ENCODE measurements at places on chromosomes 1 and 21. TPM values are rescaled to one million over a fixed set of nuclear protein-coding genes. Genes with fewer than 3 reads are reported as not detected.

- H3K27me3 ChIP-seq = no peaks in the 10 kb centered on the region
- DNase-seq = no peak
- H3K36me3 ChIP-seq = no peaks in the 10 kb centered on the region
- H3K4me3 ChIP-seq = no peak overlapping the region
Measured at GRCh38 chr1:66542314-66542713, 8.4 kb downstream of the SGIP1 start.

DEDD gene
- total RNA-seq = 16.2 TPM

ATP1A4 gene
- total RNA-seq = not detected

SPRR2E gene
- not detected for total RNA-seq

DNA sequence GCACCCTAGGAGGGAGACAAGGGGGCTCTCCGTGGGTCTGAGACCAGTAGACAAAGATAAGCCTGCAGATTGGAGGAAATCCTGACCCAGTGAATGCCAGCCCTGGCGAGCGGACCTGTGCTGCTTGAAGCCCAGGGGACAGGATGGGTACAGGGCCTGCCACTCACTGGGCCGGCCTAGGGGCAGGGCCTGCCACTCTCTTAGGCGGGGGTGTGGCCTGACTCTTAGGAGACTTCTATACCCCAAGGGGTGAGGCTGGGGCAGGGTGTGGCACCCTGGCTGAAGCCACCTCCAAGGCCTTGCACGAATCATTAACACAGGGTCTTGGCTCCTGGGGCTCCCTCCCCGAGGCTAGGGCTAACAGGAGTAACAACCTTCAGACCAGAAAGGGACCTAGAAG, 30.7 kb downstream of the TRIM62 start:
- H3K27ac ChIP-seq = no peak overlapping the region
- H3K36me3 ChIP-seq = no peaks in the 10 kb centered on the region
- H3K4me1 ChIP-seq = no peaks in the 10 kb centered on the region

- DNase-seq = no peak
- no peak overlapping the region for H3K4me3 ChIP-seq
- H3K27ac ChIP-seq = no peak overlapping the region
- no peaks in the 10 kb centered on the region for H3K36me3 ChIP-seq
- no peaks in the 10 kb centered on the region for H3K27me3 ChIP-seq
Measured at GRCh38 chr1:206422525-206422924, 47.8 kb upstream of the IKBKE start.

DNA sequence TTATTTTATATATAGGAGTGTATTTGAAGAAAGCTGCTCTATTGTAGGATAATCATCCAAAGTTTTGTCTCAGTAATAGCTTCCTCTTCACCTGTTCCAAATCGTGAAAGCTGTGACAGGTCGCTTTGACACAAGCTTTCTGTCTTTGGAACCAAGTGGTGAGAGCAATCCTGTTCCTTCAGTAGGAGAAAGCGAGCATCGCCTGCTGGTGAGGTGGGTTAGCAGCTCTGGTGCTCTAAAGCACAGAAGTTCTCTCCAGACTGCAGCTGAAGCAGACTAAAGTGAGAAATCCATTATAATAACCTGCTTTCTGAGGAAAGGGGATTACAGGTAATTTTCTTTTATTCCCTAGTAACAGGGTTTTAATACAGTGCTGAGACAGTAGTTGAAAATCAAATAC, 803.8 kb downstream of the ADGRL2 start:
- no peaks in the 10 kb centered on the region for H3K4me1 ChIP-seq
- H3K27me3 ChIP-seq = no peaks in the 10 kb centered on the region
- no peak overlapping the region for H3K4me3 ChIP-seq
- H3K27ac ChIP-seq = no peak overlapping the region
- no peaks in the 10 kb centered on the region for H3K36me3 ChIP-seq

DNA sequence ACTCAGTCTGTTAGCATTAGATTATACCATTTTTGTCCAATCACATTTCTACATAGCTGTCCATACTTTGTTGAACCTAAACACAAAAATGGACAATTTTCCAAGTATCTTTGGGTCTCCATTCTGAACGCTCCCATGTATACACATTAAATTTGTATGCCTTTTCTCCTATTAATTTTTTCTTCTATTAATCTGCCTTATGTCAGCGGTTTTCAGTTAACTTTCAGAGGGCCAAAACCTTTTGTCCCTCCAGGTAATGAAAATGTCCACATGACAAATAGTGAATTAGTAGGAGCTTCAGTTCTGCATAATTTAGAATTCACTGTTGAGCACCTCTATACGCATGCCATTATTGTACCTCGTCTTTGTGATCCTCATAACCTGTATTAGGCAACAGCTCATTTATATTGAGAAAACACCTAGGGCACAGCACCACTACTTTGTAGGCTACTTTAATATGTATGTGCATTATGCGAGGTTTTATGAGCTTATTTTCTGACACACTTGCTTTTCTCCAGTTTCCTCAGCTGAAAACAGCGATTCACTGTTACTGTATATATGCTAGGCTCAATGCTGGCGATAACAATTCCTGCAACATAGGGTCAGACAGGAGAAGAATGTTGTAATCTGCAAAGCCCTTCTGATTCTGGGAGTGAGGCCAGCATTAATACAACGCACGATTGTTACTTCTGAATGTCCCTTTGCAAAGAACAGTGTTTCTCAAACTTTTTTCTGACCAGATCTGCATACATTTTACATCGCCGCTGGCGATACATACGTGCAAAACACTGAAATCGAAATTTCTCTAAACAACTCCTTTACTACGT, 1.1 kb upstream of the ABCD3 start:
- H3K27me3 ChIP-seq = no peaks in the 10 kb centered on the region
- H3K4me1 ChIP-seq = peaks cover 10% of the 10 kb centered on the region
- DNase-seq = peak; percentile 69
- H3K36me3 ChIP-seq = no peaks in the 10 kb centered on the region

RPS6KC1 gene
- 7.9 TPM for total RNA-seq

DNA sequence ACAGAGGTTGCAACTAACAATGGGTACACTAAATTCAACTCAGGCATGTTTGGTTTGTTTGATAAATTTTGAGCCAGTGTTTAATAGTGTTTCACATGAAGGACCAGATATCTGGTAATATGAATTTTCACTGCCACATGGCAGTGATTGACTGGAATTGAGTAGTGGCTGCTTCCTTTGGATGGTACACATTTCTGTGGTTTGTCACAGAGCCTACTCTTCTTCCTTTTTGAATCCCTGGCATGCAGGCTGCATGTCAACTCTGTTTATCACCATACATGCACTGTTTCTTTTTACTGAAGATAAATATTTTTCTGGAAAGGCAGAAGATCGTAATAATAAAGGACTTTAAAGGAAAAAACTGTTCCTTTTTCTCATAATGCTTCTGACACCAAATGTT, 35.5 kb downstream of the SDCCAG8 start:
- no peak for DNase-seq
- H3K4me1 ChIP-seq = no peaks in the 10 kb centered on the region
- H3K27me3 ChIP-seq = no peaks in the 10 kb centered on the region
- H3K36me3 ChIP-seq = no peaks in the 10 kb centered on the region
- no peak overlapping the region for H3K27ac ChIP-seq

- no peak overlapping the region for H3K27ac ChIP-seq
- no peak overlapping the region for H3K4me3 ChIP-seq
- no peaks in the 10 kb centered on the region for H3K36me3 ChIP-seq
- no peaks in the 10 kb centered on the region for H3K4me1 ChIP-seq
- no peaks in the 10 kb centered on the region for H3K27me3 ChIP-seq
Measured at GRCh38 chr1:94490556-94490955, 51.0 kb downstream of the F3 start.

- no peaks in the 10 kb centered on the region for H3K27me3 ChIP-seq
- no peak overlapping the region for H3K4me3 ChIP-seq
- DNase-seq = no peak
- no peaks in the 10 kb centered on the region for H3K4me1 ChIP-seq
- H3K27ac ChIP-seq = no peak overlapping the region
Measured at GRCh38 chr1:95699149-95699953, 465.3 kb downstream of the RWDD3 start.

DNA sequence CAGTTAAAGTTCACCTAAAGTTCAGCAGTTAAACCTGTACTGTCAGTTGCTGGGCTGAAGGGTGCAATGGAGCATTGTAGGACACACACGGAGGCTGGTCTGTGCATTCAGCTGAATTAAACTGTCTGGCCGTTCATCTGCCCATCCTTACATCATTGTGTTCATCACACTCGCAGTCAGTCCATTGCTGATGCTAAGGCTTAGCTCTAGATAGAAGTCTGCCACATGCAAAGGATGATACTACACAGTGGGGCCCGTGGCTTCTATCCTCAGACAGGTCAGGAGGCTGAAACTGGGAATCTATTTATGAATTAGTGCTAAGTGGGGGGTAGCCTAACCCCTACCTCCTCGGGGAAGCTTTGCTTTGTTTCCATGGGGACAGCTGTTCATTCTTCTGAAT, 60.4 kb downstream of the CNIH3 start:
- H3K4me3 ChIP-seq = no peak overlapping the region
- DNase-seq = no peak
- no peak overlapping the region for H3K27ac ChIP-seq

GRCh38 chr21:31752352-31752751, 20.4 kb upstream of the SCAF4 start:
- H3K27ac ChIP-seq = no peak overlapping the region
- H3K27me3 ChIP-seq = no peaks in the 10 kb centered on the region
- DNase-seq = no peak
- no peak overlapping the region for H3K4me3 ChIP-seq
- no peaks in the 10 kb centered on the region for H3K4me1 ChIP-seq

DNA sequence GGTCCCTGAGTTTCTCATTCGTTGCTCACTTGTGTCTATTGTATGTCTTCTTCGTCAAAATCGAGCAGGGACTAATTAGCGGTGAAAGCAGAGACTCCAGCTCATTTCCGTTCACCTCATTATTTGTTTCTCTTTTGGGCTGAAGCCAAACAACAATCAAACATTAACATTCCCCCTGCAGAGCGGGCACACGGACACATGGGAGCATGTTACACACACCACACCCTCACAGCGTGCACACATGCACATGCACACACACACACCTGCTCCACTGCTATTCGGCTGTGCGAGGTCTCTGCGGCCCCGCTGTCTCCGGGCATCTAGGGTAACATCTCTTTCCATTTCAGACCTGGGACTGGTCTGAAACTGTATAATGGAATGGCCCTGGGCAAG, 58.5 kb upstream of the LRRC8D start:
- DNase-seq = no peak
- H3K27ac ChIP-seq = no peak overlapping the region
- no peaks in the 10 kb centered on the region for H3K27me3 ChIP-seq
- H3K4me1 ChIP-seq = no peaks in the 10 kb centered on the region

DNA sequence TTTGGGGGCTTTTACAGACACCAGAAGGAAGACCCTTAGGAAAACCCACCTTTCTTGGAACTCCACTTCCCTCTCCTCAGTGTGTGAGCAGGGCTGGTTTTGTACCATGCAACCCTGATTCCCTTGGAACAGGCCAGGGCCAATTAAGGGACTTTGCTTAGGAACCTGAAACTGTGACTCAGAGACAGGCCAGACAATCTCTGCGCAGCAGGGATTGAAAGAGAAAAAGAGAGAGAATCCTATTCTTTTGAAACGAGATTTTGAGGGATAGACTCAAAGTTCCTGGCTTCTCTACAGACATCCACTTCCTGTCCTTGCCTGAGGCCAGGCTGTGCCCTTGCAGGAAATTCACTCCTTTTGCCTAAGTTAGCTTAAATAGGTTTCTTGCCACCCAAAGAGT, 23.1 kb upstream of the C1orf198 start:
- H3K4me3 ChIP-seq = no peak overlapping the region
- no peak for DNase-seq
- H3K27ac ChIP-seq = no peak overlapping the region
- H3K27me3 ChIP-seq = no peaks in the 10 kb centered on the region

SLC30A1 gene
- 70.6 TPM for total RNA-seq

DNA sequence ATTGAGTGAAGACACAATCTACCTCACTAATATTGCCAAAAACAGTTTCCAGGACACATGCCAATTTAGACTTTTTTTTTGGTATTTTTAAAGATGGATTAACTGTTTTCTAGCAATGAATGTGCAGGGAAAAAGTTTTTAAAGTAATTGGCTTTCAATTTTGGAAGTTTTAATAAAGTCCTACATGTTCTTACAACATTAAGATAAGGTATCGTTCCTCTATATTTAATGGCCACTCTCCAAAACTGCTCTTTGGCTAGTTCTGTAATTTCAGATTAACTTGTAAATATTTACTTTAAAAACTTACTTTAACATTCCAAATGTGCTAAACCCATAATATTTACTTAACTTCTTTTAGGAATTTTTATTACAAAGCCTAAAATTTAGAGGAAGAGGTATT, 1332.2 kb upstream of the PRMT6 start:
- no peak for DNase-seq
- H3K27ac ChIP-seq = no peak overlapping the region

PKP1 gene
- not detected for total RNA-seq

DYRK3 gene
- 2.8 TPM for total RNA-seq

TRNP1 gene
- total RNA-seq = 8.3 TPM

ANKRD35 gene
- 2.3 TPM for total RNA-seq

CDK18 gene
- 22.3 TPM for total RNA-seq

DNA sequence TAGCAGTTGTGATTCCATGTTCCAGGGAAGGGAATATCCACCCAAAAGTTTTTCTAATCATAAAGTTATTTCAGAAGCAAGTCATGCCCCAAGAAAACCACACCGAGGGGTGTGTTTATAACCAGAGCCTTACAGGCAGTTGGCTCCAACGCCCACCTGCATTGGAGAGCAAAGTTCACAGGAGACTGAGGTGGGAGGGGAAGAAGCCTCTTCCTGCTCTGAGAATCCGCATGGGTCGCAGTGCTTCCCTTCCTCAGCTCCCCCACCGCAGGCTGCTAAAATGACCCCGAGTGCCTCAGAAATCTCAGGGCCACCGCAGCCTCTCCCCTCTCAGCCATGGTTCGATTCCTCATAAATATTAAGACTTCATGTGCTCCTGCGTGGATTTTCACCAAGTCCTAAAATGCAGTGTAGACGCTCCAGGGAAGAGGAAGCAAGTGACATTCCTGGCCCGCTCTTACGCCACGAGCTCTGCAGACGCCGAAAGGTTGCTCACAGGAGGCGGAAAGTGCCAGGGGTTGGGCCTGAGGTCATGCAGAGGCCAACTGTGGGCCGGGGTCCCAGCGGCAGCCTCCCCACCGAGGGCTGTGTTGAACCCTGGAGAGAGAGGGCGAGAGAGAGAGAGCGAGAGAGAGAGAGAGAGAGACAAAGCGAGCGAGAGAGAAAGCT, 13.4 kb upstream of the SPSB1 start:
- no peaks in the 10 kb centered on the region for H3K36me3 ChIP-seq
- no peaks in the 10 kb centered on the region for H3K27me3 ChIP-seq
- no peaks in the 10 kb centered on the region for H3K4me1 ChIP-seq
- no peak overlapping the region for H3K4me3 ChIP-seq
- no peak overlapping the region for H3K27ac ChIP-seq
- DNase-seq = peak; percentile 24

UMODL1 gene
- 0.06 TPM for total RNA-seq

KCNT2 gene
- total RNA-seq = 5.3 TPM

- H3K27me3 ChIP-seq = no peaks in the 10 kb centered on the region
- no peaks in the 10 kb centered on the region for H3K36me3 ChIP-seq
- no peak overlapping the region for H3K27ac ChIP-seq
- DNase-seq = peak; percentile 73
Measured at GRCh38 chr1:185488808-185489207, 171.8 kb upstream of the IVNS1ABP start.

- H3K4me1 ChIP-seq = peaks cover 29% of the 10 kb centered on the region
- no peak overlapping the region for H3K27ac ChIP-seq
- no peak overlapping the region for H3K4me3 ChIP-seq
- H3K36me3 ChIP-seq = no peaks in the 10 kb centered on the region
- H3K27me3 ChIP-seq = no peaks in the 10 kb centered on the region
- DNase-seq = no peak
Measured at GRCh38 chr1:165876121-165876520, 48.7 kb downstream of the UCK2 start.

GRCh38 chr1:211323156-211324063, 3.2 kb upstream of the TRAF5 start:
- no peaks in the 10 kb centered on the region for H3K36me3 ChIP-seq
- H3K27ac ChIP-seq = no peak overlapping the region
- no peaks in the 10 kb centered on the region for H3K4me1 ChIP-seq
- H3K4me3 ChIP-seq = no peak overlapping the region
- no peaks in the 10 kb centered on the region for H3K27me3 ChIP-seq
